Right renal pelvis (tissue), 4 donors: ENCODE measurements at places on chromosomes 5 and 9.
A peak's percentile ranks its signal among the peaks of the same experiment; 100 is the strongest.

DNA sequence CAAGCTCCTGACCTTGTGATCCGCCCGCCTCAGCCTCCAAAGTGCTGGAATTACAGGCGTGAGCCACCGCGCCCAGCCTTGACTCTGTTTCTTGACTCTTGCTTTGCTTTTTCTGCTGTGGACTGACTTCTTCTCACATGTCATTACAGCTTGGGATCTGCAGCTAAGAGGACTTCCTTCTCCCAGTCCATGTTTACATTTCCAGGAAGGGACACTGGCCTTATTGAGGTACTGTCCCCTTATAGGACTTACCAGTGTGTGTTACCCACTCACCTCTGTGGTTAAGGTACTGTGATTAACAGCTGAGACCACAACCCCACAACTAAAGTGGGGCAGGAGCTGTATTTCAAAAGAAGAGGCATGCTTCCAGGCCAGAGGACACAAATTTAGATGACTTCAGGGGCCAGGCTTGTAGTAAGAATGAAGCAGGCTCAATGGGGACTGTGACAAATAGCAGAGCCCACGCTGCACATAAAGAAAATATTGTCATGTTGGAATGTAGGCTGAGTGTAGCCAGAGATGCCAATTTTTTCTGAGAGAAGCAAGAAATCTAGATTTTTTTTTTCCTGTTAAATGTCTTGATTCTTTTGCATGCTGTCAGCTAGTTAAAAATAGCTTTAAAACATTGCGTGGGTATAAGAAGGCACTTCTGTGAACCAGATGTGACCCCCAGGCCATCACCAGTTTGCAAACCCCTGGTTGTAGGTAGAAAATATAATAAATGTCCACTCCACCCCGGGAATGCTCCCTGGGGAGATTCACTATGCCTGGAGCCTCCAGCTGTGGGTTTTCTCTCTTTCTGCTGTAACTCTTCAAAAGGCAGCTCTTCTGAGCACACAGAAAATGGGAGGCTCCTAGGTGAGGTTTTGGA lies 75.0 kb downstream of the PTPDC1 start:
- DNase-seq = no peak

- DNase-seq = no peak
Observed at GRCh38 chr9:132218208-132218607, 56.4 kb downstream of the NTNG2 start.

DNA sequence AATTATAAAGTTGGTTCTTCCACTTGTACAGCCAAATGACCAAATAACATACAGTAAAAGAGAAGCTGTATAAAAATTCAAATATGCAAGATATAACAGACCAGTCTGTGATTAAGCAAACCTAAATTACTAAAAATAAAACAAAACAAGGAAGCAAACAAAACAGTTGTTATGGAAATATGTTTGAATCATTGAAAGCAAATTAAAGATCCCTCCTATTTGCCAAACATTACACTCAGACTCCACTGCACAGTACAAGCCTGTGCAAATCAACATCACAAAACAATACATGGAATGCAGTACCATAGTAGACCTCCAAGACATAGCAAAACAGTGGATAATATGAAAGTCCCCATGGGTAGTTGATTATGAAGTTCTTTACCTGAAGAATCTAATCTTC lies 288.1 kb upstream of the PTGER4 start:
- DNase-seq = no peak

- no peak for DNase-seq
Observed at GRCh38 chr5:91864962-91865361, 481.8 kb upstream of the ARRDC3 start.

DNA sequence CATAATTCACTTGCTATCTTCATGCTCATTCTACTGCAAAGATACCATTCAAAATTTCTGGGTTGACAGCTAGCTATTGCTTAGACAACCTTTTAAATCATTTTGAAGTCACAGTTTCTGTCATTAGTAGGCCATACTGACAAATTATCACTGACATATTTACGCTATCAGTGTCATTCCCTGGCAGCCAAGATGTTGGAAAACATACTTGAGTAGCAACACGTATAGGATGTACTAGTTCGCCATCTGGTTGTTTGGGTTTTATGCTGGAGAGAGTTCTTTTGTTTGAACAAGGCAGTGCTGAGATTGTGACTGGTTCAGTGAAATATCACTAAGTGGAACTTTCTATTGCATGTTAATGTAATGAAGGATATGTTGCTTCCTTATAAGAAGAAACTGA lies 621.9 kb downstream of the DTWD2 start:
- no peak for DNase-seq

GRCh38 chr9:33480976-33481375 lies 7.3 kb upstream of the NOL6 start:
- DNase-seq = no peak

DNA sequence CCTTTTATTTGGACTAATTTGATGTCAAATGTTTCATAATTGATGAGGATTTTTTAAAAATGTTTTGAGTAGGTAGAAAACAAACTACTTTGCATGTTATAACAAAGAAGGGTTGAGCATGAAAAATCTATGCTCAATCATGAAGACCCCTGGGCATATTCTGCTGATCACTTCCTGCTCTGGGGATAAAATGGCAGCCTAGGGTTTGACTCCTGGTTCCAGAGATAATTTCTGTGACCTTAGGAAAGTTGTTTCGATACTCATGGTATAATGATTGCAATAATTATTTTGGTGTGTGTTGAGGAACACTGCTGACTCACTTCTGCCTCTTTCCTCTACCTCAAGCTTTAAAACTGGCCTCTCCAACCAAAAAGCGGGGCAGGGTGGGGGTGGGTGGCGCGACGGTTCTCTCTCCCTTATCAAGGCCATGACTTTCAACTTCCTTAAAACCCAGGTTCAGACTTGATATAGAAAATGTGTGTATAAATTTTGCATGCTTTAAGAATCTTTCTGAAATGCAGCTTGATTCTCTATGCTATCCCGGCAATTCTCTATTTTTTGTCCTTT lies 6.0 kb upstream of the PIP5K1B start:
- no peak for DNase-seq

- DNase-seq = peak; percentile 94
Observed at GRCh38 chr5:150946351-150946905, 41.6 kb upstream of the ZNF300 start.

DNA sequence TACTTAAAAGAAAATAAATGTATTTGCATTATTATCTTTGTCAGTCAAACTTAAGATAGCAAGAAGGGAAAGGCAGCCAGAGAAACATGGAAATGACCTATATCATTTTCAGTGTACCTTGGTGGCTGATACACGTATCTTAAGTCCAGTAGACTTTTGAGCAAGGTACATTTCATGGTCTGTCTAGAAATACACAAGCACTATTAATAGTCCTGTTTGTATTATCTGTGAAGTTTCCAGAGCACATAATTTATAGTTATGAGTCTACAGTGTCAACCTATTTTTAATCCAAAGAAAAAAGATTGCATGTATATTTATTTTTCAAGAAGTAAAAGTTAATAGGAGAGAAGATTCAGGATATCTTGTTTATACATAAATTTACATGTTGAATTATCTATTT lies 95.7 kb downstream of the IZUMO3 start:
- no peak for DNase-seq

DNA sequence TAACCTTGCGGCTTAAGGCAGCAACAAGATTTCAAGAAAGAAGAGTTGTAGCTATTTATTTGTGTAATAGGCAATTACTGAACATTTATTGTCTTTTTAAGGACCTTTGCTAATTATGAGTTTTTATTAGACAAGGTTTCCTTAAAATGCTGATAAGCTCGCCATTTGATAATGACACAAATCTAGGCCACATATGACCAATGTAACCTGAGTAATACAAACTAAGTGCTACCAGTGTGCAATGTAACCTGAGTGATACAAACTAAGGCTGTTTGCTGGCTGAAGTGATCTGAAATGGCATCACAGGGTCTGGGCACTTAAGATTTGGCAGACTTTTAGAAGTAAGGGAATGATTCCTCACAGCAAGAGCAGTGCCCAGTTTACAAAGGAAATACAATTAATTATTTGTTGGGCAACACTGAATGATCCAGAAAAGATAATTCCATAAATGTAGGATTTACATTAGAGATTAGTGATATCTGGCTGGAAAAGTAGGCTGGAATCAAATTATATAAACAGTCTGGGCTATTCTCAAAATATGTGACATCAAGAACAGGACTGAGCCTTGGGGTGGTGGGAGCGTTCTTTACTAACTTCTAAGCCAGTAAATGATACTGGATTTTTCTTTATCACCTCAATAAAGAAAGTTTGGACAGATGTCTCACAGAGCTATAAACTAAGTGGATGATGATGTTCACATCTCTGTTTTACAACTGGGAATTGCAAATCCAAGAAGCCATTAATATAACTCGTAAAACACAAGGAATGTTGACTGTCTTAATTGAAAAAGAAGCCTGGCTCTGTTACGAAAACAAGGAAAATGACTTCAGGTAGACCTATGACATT lies 54.8 kb downstream of the MRPS27 start:
- DNase-seq = no peak

GRCh38 chr5:173962436-173962972 lies 26.5 kb upstream of the C5orf47 start:
- DNase-seq = no peak

- DNase-seq = no peak
Observed at GRCh38 chr9:31486630-31487029, 897.8 kb upstream of the ACO1 start.

GRCh38 chr5:41960481-41960880 lies 35.4 kb downstream of the FBXO4 start:
- DNase-seq = no peak

DNA sequence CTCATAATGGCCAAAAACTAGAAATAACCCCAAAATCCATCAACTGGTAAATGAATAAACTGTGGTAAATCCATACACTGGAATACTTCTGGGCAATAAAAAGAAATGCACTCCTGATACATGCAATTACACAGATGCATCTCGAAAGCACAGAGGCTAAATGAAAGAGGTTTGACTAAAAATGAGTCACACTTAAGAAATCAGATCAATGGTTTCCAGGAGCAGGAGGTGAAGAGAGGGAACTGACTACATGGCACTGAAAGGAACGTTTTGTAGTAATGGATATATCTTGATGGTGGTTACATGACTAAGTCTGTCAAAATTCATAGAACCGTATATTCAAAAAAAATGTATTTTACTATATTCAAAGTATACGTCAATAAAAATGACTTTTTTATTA lies 42.4 kb downstream of the STRBP start:
- DNase-seq = no peak

DNA sequence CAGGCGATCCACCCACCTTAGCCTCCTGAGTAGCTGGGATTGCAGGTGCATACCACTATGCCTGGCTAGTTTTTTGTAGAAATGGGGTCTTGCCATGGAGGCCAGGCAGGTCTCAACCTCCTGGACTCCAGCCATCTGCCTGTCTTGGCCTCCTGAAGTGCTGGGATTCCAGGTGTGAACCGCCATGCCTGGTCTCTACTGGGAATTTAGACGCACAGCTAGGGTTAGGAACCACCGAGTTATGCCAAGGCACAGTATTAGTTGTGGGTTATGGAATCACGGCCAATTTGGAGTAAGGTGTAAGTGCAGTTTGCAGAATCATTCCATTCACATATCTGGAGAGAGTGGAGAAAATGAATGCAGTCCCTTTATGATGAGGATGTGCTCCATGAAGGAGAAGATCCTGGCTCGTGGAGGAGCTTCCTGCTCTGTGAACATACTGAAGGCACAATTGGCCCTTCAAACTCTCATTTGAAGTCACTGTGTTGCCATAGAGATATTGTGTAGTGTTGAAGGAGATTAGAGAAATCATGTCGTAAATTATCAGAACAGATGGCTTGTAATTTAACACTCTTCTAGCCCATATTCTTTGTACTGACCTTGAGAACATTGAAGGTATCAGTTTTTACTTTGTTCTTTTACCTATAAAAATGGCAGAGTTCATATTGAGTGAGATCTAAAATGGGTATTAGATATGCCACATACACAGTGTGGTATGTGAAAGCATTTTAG lies 18.8 kb downstream of the TRIO start:
- no peak for DNase-seq

DNA sequence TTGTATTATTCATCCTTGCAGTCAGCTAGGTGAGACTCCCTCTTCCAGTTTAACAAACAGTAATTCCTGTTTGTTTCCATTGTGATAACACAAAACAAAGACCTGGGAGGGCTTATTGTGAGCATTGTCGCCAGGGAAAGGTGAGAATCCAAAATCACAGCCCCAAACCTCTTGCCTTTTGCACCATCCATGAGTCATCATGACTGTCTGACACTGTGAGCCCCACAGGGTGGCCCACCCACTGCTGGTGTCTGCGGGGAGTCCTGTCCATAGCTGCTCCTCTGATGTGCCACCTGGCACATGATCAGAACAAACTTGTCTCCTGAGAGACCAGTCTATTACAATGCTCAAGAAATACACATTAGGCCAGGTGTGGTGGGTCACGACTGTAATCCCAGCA lies 33.7 kb upstream of the S1PR3 start:
- no peak for DNase-seq
